Activated effector memory CD4-positive, alpha-beta T cell treated with Interleukin-2 at 50 U/mL for 16 hours (primary cell): ENCODE measurements at places on chromosomes 12 and 14.

GRCh38 chr12:111197376-111197944, 171.4 kb downstream of the PHETA1 start:
- no peak for DNase-seq

DNA sequence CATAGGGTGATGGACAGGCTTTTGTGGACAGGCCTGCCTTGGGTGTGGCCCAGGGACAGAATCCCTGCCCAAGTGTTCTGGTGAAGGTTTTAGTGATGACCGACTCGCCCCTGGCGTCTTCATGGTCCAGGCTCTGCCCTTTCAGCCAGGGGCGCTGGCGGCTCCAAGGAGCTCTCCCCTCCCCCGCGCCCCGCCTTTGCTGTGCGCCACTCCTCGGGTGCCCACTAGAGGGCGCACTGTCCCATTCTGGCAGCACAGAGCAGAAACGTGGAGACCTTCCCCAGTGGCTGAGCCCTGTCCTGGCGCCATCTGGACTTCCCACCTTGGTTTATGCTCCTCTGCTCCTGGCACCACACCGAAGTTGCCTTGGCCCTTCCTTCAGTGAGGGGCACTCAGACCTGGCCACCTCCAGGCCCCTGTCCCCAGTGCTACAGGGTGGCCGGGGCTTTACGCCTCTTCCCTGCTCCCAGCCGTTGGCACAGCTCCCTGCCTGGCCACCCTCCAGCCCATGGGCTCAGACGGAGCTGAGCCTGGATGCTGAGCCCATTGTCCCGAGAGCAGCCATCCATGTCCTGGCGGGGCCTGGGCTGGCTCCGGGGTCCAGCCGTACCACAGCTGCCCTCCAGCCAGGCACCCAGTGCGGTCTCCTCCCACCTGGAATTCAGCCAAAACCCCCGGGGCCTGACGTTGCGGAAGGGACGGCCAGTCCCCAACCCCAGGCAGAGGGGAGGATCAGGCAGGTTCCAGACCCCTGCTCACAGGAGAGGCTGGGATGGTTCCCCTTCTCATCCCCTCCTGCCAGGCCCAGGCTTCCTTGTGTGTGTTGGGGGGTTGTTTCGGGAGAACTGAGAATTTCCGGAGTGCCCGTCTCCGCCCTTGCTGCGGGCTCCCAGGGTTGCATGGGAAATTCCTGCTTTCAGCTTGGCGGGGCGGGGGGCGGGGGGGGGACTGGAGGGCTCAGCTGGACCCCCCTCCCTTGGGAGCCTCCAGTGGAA, 5.6 kb upstream of the CRIP1 start:
- peak; percentile 81 for DNase-seq

GRCh38 chr14:78657451-78657850, 487.3 kb downstream of the NRXN3 start:
- no peak for DNase-seq

GRCh38 chr12:91511795-91512420, 329.3 kb upstream of the DCN start:
- DNase-seq, result no peak

DNA sequence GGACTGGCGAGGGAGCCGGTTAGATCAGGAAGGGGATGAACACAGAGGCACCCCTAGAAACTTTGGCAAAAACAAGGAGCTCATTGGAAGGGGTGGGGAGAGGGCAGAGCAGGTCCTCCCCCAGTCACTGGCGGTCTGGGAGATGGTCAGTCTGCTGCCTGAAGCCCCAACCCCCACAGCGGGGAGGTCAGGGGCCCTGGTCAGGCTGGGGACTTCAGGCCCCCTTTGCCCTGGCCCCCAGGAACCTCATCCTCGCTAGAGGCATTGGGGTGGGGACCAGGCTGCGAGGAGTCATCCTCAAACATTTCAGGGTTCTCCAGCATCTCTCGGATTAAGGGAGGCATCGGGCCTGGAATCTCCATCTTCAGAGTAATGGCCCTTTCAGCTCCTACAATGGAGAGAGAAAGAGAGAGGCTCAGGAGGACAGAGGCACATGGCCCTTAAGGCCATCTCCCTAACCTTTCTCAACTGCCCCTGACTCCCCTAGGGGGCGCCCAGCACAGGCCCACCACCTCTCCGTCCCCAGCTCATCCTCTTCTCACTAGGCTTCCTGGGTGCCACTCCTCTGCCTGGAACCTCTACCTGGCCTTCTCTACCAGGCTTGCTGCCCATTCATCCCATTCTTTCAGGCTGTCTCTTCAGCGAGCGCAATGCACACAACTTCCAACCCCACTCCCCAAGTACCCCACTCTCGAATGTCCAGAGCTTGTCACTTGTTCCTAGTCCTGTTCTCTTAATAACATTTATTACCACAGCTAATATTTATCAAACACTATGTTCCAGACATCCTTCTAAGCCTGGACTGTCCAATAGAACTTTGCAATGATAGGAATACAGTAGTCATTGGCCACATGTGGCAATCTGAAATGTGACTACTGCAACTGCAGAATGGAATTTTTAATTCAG, 4.7 kb upstream of the ITGB7 start:
- DNase-seq, result no peak

DNA sequence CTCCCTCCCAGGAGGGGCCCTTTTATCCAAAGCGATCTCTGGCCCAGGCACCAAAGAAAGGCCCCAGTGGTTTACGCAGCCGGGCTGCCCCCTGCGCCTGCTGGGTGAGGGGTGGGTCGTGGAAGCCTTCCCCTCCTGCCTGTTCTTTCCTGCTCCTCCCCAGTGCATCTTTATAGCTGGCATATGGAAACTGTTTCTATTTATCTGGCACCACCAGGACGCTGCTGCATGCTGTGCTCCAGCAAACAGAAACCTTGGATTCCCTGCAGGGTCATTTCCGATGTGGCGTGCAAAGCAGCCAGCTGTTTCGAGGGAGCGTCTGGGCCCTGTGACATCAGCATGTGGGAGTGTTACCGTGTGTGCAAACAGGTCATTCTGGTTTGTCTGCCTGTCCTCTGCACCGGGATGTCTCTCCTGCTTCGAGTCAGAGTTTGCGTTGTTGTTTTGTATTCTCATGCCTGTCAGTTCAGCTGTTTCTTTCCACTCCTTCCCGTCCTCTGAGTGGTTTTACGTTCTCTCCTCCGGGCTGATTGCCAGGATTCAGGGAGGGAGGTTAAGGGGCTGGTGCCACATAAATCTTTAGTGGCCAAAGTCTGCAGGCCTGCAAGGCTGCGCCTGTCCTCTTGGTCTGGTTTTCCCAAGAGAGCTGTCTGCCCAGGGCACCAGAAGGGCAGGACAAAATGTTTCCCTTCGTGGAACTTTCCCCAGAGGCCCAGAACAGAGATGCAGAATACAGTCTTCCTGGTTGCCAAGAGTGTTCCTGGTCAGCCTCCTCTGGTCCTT, 24.6 kb downstream of the TPCN1 start:
- DNase-seq, result no peak

DNA sequence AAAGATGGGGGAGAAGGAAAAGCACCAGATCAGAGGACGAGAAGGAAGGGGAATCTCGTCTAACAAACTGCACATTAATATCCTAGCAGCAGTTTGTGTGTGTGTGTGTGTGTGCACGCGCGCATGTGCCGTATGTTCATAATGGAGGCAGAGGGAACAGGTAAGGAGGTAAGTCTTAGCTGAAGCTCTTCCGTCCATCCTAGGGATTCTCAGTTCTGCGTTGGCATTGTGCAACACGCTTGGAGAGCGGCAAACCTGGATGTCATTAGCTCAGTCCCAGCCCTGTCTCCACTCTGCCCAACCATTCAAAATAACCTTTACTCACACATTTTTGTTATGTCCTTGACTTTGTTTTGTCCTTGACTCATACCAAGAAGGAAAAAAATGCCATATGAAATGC, 1.6 kb upstream of the C1R start:
- DNase-seq, result no peak

DNA sequence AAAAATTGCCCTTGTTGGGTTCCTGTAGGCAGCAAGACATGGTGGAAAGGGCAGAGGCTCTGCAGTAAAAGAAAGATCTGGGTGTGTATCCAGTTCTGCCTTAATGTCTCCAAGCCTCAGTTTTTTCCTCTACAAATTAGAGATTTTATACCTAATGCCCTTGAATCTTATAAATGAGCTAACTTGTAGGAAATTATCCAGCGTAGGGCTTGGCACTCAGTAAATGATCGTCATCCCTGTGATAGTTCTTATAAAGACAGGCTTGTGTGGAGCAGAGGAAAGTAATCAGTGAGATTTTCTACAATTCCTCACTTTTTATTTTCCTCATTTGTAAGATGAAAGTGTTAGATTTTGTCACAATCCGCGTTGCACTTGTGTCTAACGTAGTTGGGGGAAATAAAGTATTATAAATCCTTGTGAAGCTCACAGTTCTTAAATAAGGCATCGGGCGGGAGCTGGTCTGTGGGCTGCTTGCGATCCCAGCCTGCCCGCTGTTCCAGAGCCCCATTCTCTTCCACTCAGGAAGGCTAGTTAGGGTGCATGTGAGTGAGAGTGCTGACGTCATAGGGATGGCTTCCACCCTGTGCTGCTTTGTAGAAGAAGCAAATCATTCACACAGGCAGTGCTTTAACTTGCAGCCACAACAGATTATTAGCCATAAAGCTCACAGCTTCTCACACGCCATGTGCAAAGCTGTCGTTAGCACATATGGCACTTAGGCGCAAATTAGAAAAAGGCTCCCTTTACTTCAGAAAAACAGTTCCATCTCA, 87.6 kb downstream of the EML1 start:
- DNase-seq, result no peak

DNA sequence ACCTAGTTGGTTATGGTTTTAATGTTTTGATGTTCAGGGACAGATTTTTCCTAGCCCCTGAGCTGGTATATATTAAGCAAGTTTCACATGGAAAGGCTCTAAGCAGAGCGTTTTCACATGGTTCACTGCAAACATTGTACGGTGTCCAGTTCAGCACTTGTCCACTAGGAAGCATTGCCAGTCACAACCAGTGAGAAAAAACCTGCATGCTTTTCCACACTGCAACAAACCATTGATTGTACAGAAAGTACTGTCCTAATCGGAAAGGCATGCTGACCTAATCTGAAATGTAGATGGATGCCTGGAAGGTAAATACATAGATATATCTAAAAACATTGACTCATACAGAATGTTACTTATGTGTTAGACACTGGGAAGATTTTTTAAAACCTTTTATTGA, 25.0 kb upstream of the NPAS3 start:
- no peak for DNase-seq

GRCh38 chr14:99698236-99698635, 14.1 kb downstream of the CYP46A1 start:
- no peak for DNase-seq

- DNase-seq, result no peak
These were observed 8.5 kb downstream of the AMN start for GRCh38 chr14:102930753-102931579.

GRCh38 chr14:63781686-63782085, 53.8 kb upstream of the SGPP1 start:
- no peak for DNase-seq

DNA sequence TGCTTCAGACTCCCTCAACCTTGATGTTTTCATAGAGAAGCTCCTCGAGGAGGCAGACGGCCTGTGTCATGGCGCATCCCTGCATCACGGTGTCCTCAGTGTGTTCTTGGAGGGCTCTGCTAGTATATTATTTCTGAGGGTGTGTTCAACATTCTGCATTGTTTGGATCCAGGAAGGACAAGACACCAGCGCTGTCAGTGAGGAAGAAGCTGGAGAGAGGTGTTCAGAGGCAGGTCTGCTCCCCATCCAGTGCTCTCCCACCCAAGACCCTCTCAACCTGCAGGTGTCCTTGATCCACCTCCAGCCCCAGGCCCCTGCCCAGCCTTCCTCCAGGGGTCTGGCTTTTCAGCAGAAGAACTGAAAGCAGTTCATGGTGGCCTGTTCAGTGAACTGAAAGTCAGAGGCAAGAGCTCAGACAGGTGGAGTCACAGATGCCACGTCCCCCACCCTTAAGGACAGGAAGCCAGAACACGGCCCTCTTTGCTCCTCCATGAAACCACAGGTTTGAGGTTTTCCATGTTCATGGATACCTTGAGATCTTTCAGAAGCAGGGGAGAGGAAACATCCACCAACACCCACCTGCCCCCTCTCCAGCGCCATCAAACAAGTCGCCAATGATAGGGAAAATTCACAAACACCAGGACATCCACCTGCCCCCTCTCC, 37.4 kb downstream of the DIO3 start:
- DNase-seq, result no peak

- DNase-seq, result no peak
These were observed 40.8 kb downstream of the GALNT16 start for GRCh38 chr14:69300601-69301221.

GRCh38 chr12:67802731-67803130, 154.2 kb downstream of the DYRK2 start:
- DNase-seq, result no peak

DNA sequence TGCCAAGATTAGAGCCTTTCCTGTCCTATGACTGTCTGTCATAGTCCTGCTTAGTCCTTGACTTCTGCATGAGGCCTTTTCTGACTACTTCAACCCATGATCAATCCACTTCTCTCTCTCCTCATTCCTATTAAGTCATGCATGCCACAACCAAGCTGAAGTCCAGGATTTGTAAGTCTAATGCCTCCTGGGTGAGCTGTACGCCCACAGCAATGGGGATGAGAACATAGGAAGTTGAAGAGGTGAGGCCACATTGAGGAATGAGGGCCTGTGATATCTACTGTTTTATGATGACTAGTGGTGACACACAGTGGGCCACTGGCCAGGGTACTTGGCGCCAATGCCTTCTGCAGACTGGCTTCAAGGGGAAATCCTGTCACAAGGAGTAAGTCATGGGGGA, 994.1 kb upstream of the TMEM132C start:
- DNase-seq, result no peak

- no peak for DNase-seq
These were observed 412.2 kb upstream of the GARIN6 start for GRCh38 chr12:99235381-99235780.

- DNase-seq, result no peak
These were observed 20.1 kb downstream of the WDR20 start for GRCh38 chr14:102159841-102160240.

DNA sequence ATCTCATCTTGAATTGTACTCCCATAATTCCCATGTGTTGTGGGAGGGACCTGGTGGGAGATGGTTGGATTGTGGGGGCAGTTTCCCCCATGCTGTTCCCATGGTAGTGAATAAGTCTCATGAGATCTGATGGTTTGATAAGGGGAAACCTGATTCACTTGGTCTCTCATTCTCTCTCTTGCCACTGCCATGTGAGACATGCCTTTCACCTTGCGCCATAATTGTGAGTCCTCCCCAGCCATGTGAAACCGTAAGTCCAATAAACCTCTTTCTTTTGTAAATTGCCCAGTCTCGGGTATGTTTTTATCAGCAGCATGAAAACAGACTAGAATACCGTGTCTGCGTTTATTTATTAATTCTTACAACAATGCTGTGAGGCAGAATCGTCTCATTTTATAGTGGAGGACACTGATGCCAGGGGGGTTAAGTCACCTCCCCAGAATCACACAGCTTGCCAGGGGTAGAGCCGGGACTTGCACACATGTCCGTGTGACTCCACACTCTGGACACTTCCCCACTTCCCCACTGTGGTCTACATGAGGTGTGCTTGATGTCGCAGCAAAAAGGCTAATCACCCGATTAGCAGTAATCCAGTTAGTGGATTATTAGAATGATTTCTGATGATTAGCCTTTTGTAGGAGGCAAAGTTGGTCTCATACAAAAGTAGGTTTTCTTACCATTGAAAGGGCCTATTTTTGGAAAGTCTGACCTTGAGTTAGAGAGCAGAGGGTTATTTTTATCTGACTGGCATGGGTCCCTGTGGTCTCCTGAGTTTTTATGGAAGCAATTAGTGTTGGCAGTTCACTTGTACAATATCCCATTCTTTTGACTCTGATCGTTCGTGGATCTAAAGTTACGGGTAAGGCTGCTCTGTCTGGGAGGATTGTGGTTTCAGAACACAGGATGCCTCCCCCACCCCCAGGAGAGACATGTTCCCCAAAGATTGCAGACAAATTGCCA, 47.4 kb upstream of the BCL7A start:
- DNase-seq, result no peak
